ENCODE measurements at places on chromosomes 1 and 21. TPM values are rescaled to one million over a fixed set of nuclear protein-coding genes. Genes with fewer than 3 reads are reported as not detected.

Gene GNAT2
- not detected for total RNA-seq

Gene LEMD1
- total RNA-seq = not detected

Gene MAN1C1
- total RNA-seq = 14.8 TPM

GRCh38 chr1:119743308-119743707 lies 25.4 kb downstream of the HMGCS2 start:
- no peak for DNase-seq

DNA sequence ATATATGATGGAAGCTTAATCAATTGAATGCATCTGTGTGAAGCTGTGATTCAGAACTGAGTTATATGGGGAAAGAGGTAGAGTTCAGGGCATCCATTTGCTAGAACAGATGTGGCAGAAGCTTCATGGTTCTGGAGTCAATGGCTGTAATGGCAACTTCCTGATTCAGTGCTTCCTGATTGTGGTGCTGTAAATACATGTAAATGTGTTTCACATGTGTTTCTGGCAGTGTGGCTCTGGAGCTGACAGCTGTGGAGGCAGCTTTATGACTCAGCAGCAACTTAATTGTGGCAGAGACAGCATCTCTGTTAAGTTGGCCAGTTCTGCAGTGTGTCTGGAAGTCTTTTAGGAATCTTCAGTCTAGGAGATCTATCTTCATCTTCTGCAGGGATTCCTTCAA lies 226.6 kb upstream of the ZRANB2 start:
- no peak for DNase-seq

Gene GPR25
- not detected for total RNA-seq

DNA sequence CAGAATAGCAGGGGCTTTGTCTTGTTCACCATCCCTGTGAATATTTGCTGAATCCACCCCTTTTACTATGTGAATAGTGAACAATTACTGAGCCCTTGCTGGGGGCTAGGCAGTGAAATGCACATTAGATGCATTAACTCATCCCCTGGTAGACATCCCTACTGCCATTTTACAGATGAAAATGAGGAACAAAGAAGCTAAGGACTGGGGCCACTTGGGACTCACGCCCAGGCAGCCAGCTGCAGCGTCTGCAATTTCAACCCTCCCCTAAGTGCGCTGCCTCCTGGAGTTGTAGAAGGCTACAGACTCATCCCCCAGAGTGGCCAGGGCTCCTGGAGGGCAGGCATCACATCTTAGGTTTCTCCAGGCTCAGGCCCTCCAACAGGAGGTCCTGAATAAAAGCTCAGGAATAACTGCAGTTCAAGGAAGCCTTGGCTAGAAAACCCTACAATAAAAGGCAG lies 31.6 kb downstream of the CAPZB start:
- DNase-seq = no peak

DNA sequence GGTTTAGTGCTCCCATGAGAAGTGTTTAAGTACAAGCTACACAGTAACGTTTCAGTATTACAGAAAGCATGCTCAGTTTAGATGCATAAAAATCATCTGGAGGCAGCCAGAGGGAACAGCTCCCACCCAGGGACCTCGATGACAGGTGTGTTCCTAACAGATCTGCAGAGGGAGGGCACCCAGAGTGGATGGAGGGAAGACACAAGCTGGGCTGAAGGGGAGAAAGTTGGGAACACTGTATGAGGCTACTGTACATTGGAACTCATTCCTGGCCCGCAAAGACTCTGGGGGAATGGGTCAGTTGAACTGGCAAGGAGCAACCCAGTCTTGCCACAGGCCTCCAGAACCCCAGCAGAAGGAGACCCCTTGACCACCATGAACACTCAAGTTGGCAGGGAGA lies 52.4 kb downstream of the ZP4 start:
- DNase-seq = no peak

DNA sequence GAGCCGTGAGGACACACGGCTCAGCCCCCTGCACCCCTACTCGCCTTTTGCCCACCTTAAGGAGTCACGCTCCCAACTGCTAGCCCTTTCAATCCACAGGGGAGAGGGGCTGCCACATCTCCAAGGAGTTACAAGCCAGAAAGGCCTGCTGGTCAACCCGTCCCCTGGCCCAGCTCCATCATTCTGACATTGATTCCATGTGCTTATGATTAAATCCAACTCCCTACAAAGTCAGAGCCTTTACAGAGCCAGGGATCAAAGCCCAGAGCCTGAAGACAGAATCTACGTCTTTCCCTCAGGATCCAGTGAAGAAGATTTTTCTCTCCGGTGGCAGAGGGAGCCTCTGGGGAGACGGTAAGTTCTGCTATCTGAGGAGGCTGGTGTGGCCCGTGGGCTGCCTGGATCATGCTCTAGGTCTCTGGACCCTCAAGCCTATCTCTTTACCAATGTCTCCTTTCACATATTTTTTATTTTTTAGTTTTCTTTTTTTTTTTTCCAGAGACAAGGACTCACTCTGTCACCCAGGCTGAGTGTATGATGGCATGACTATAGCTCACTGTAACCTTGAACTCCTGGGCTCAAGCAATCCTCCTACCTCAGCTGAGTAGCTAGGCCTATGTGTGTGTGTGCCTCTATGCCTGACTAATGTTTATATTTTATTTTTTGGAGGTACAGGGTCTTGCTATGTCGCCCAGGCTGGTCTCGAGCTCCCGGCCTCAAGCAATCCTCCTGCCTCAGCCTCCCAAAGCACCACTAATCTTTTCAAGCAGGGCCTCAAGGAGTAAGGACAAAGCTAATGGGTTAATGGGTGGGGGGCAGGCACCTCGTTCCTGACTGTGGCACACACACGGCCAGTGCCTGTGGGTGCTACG lies 61.3 kb downstream of the SLC66A1 start:
- no peak for DNase-seq

DNA sequence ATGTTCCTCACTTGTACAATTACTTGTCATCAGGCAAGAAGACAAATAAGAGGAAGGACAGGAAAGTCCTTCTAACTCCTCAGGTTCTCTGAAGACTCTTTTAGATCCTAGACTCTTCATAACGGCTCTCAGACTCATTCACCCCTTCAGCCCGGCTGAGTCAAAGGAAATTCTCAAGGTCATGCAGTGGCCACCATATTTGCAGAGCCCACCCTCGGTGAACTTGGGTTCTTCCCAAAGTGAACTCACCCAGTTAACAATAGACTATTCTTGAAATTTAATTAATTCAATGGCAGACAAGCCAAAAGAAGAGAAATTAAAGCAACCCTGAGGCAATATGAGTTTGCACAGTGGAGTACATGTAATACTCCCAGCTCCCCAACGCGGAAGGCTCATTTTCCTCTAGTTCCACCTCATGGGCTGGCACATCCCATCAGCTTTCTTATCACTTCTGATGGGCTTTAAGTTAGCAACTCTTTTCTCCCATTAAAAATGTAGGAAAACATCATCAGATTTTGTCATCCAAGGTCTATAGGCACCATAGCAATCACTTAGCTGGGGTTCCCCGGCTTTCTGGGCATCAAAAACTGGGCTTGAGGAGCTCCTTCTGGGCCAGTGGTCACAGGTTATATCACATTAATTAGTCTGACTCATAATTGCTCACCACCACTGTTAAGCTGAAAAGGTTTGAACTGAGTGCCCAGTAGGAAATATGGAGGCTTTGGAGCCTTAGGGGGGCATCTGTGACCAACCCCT lies 27.8 kb upstream of the TIAM1 start:
- no peak for DNase-seq

Gene TMCC2
- total RNA-seq = 7.3 TPM

GRCh38 chr21:37319551-37319950 lies 47.0 kb upstream of the DYRK1A start:
- DNase-seq = no peak

DNA sequence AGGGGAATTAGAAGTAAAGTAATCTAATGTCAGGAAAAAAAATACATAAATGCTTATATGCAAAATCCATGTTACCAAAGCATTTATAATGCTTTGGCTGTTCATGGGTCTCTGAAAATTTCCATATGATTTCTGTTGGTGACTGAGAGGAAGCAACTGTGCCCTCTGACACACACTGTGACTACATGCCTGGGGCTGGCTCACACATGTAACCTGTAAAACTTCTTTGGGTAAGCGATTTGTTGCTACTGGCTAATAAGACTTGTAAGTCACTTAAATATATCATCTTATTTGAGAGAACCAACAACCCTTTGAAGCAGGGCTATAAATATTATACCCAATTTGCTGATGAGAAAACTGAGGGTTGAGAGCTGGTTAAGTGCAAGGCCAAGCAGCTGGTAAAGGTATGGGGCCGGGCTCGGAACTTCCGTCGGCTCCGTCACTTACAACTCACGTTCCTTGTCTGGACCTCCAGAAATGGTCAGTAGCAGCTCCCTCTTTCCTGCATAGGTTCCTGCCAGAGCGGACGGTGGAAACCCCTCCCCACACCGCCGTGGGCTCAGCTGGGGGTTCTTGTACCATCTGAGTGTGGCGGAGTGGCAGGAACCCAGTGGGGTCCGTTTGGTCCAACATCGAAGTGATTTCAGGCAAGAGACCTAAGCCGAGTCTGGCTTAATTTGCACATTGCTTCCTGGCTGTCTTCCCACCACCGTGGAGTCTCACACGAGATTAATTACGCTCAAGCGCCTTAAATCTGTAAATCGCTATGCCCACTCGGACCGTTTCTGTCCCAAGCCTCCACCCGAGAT lies 714 bp downstream of the DFFA start:
- DNase-seq = no peak

GRCh38 chr1:209409780-209410179 lies 173.7 kb upstream of the CAMK1G start:
- DNase-seq = no peak

Gene CFAP141
- not detected for total RNA-seq

DNA sequence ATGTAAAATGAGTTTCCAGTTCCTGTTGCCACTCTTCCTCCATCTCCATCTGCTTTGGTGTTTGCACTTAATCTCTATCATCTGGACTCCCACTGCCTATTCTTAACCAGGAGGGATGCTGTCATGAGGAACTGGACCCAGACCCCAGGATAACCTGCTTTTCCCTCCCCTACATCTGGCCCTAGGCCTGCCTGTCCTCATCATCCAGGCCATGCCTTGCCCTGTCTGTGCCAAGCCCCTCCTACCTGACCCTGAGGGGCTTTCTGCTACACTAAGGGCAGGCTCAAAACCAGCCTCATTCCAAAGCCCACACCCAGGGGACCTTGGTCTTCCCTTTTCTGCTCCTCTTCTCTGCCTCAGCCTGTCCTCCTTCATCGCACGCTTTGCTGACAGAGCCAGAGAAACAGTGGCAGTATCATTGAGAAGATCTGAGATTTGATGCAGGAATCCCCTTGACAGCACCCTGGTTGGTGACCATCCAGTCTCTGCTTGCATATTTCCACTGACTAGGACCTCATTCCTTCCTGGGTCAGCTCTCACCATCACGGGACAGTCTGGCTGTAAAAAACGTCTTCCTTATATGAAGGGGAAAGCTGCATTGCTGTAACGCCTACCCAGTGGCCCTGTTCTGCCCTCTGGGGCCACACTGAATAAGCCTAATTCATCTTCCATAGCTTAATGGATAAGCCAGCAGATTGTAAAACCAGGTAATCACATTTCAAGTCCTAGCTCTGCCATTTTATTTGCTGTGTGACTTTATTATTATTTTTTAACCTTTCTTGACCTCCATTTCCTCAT lies 38.8 kb downstream of the PLXNA2 start:
- DNase-seq = no peak

Gene CLIC6
- total RNA-seq = 4.8 TPM

DNA sequence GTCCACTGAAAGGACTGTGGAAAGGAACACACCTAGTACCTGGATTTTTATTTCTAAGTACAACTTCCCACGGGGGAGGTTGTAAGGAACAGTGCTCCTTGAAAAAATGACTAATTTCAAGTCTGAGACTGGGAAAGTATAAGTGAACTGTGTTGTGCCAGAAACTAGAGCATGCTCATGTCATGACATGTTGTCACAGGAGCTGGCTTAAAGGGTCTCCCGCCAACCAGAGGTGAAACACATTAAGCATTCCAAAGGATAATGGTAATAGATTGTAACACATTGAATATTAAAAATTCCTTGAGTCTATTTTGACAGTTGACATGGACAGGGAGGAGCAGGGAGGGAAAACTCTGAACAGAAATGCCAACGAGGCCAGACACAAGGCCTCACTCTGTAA lies 6.3 kb downstream of the ATP2B4 start:
- no peak for DNase-seq

DNA sequence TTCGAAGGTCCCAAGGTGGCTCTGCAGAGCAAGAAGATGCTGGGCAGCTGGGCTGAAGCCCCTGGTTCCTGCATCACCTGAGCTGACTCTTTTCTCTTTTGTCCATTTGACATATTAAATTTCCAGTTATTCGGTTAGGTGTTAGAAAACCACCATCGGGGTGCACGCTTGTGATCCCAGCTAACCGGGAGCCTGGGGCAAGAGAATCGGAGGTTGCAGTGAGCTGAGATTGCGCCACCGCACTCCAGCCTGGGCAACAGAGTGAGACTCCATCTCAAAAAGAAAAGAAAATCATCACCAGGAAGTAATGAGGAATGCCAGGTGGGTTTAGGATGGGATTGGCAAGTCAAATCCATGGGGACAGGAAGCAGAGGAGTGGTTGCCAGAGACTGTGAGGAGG lies 76.3 kb upstream of the ZC3H12A start:
- no peak for DNase-seq

Gene EXOSC10
- total RNA-seq = 19.8 TPM

Gene CFHR1
- total RNA-seq = 0.21 TPM

- DNase-seq = no peak
Measured at GRCh38 chr1:92473781-92474495, 12.8 kb downstream of the GFI1 start.

DNA sequence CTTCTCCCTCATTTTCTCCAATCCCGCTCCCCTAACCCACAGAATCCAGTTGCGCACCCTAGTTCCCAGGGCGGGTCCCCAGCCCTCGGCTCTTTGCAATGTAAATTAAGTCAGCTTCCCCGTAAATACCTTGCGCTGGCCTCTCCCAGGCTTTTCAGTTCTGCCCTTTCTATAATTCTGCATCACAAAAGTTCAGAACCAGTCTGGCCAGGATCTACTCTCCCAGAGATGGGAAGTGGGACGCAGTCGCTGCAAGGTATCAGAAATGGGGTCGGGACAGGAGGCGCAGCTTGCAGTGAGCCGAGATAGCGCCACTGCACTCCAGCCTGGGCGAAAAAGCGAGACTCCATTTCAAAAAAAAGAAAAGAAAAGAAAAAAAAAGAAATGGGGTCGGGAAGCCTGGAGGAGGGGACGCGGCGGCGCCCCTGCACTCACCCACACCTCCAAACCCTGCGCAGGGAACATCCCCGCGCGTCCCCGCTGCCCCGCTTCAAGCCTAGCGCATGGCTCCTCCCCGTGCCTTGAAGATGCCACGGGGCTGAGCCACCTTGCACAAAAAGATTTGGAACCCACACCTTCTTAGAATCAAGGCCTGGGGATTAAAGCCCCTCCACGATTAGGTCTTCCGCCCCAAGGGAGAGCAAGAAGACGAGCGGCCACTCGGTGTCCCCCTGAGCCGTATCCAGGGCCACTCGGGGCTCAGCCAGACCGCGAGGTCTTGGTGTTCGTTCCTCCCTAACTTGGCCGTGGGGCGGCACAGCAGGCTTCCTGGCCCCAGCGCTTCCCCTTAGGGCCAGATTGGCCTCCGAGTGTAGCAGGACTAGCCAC lies 27.2 kb upstream of the ITLN2 start:
- DNase-seq = no peak

Gene GPR37L1
- 0.21 TPM for total RNA-seq

Gene RIPPLY3
- not detected for total RNA-seq
